Kidney epithelial cell (primary cell): ENCODE measurements at places on chromosomes 13 and 19. TPM values are rescaled to one million over a fixed set of nuclear protein-coding genes. Genes with fewer than 3 reads are reported as not detected.

The MED4 gene
- total RNA-seq = 25.9 and 39.2 TPM in 2 replicates

The KIR3DL2 gene
- not detected in 2 replicates for total RNA-seq

The PLK5 gene
- not detected in 2 replicates for total RNA-seq

The PRODH2 gene
- not detected in 2 replicates for total RNA-seq

The ZNF772 gene
- total RNA-seq = 9.2 and 10.0 TPM in 2 replicates

The ZNF787 gene
- 26.6 and 38.3 TPM in 2 replicates for total RNA-seq

The NUFIP1 gene
- 6.3 and 6.6 TPM in 2 replicates for total RNA-seq

The PEAK3 gene
- total RNA-seq = not detected in 2 replicates

The ATF5 gene
- 22.4 and 22.7 TPM in 2 replicates for total RNA-seq

The KLK12 gene
- total RNA-seq = not detected in 2 replicates

The LILRA1 gene
- not detected in 2 replicates for total RNA-seq

The CIC gene
- 39.4 and 41.7 TPM in 2 replicates for total RNA-seq
